ENCODE measurements at places on chromosomes 2 and 18.

GRCh38 chr18:48161191-48161910 lies 230.9 kb upstream of the SMAD2 start:
- DNase-seq, result peak; percentile 69

DNA sequence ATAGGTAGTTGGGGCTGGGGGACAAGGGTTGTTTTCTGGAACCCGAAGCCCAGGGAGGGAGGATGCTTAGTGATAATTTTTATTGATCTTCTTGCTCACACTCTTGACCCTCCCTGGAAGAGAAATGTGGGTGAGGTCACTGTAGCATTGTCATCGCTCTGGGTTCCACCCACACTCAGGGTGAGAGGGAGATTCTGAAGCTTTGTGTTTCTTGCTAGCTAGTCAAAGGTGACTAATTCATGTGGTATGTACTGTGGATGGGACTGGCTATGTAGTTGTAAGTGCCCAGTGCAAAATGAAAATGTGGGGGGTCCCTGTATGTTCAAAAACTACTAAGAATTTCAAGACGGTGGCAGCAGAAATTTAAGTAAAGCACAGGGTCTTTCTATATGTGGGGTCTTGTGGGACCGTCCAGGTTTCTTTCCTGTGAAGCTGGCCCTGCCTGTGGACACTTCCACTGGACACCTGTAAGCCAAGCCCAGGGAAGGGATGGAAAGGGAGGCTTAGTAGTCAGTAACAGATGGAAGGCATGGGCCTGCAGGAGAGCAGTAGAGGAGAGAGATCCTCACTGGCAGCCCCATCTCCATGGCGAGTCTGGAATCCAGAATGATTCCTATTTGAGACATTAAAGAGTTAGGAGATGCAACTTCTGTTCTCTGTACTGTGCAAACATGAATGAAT lies 35.0 kb downstream of the TSN start:
- peak; percentile 97 for DNase-seq

GRCh38 chr2:141522048-141522447 lies 608.8 kb downstream of the LRP1B start:
- peak; percentile 4 for DNase-seq

GRCh38 chr2:127347015-127347414 lies 40.8 kb downstream of the MAP3K2 start:
- peak; percentile 58 for DNase-seq

DNA sequence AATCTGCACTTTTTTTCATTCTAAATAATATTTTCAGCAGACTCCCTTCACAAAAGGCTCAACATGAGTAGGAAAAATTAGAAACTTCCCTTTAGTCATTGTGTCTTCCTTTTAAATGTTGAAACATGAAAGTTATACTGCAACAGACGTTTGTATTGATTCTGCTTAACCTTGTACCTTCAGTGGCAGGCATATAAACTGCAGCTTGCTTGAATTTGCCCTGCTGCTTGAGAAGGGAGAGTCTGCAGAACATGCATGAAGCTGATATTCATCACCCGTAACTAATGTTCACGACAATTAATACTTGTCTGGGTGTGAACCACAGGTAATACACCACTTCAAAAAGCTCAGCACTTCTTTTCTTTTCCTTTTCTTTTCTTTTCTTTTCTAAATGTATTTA lies 294.7 kb upstream of the LRP1B start:
- no peak for DNase-seq

- DNase-seq, result peak; percentile 2
Measured at GRCh38 chr18:66795051-66795450, 191.2 kb upstream of the CDH19 start.

- DNase-seq, result no peak
Measured at GRCh38 chr18:3248062-3248657, 559 bp downstream of the MYL12A start.

DNA sequence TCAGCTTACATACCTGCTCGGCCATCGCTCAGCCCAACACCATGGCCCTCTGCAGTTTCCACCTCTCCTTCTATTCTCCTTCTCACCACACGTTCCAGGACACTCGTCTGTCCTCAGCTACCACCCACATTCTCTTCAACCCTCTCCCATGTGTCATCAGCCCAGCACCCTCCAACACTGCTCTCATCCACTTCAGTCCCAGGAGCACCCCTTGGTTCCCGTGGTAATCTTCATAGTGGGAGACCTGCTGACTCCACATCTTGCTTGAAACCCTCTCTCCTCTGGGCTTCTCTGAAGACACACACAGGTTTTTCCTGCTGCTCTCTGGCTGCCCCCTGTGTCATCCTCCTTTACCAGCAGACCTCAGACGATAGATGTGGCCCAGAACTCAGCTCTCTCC lies 228.7 kb downstream of the GBX2 start:
- no peak for DNase-seq

DNA sequence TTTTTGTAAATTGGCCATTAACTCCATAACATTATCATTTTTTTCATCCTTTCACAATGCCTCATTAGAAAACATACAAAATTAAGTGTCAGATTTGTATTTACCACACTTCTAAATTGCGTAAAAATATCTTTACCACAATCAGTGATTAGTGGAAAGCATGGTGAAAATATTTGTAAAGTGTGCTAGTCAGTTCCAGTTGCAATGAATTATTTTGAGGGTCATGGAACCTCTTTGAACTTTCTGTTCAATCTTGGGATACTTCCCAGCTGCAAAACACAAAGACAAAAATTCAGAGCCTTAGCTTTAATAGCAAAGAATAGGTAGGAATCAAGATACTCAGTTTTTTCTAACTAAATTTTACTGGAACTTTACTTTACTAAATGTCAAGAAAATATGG lies 4.0 kb upstream of the COL3A1 start:
- DNase-seq, result no peak
